ENCODE measurements at places on chromosomes 4 and X.

- DNase-seq = no peak
Observed at GRCh38 chr4:20520901-20521300, 179.4 kb upstream of the PACRGL start.

DNA sequence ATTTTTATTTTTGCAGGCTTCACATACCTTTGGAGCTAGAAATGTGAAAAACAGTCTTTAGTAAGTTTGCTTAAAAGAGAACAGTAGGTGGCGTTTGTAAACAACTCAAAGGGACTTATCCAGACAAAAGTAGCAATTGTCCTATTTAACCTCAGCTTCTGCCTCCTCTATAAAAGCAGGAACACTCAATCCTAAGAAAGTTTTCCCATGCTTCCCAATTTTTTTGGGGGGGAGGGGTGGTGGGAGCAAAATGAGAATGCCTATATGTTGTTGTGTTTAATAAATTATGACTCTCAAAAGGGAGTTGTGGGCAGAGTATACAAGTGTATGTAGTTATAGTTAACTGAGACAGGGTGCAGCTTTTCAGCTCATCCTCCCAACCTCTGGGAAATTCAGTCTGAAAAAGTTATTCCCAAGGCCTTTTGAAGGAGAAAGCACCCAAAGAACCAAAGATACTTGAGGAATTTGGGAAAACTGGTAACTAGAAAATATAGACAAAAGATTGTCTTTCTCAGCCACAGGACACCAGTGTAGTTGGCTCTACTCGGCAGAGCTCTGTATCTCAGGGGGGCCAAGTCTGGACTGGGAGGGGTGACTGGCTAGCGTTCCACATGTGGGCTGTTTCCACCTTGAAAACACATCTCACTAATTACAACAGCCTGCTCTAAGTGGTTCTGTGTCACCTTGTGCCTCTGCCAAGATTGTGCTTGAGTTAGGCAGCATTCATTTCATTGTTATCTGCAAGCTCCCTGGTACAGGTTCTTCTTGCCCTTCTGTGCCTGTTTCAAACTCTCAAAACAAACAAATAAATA lies 2.8 kb downstream of the SFRP2 start:
- DNase-seq = peak; percentile 9

- no peak for DNase-seq
Observed at GRCh38 chrX:118577041-118577440, 81.4 kb downstream of the DOCK11 start.

GRCh38 chrX:23901805-23902204 lies 5.9 kb downstream of the APOO start:
- peak; percentile 40 for DNase-seq

DNA sequence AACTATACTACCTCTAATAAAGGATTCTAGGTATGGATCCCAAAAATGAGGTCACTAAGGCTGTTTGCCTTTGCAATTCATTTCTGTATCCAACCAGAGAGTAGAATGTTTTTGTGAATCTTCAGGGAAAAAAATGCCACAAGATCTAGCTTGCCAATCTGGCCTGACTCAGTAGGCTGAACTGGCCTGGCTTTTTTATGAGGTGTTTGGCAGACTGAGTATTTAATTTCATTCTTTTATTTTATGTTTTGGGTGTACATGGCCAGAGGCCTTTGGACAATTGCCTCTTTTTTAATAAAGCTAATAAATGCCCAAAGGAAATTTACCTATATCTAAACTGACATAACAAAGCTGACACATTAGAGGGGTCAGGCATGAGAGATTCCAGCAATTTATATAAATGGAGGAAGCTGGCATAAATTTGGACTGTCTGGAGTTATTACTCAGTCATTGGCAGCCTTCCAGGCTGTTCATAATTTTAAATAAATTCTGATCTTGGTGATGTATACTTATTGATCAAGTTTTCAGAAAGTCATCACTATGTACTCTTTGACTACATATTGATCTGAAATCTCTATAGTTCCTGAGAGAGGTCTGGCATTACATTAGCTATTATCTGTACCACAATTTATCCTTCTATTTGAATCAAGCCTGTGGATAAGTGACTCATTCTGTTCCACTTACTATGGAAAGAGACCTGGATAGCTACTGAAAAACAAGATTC lies 376.4 kb upstream of the NOCT start:
- DNase-seq = no peak

DNA sequence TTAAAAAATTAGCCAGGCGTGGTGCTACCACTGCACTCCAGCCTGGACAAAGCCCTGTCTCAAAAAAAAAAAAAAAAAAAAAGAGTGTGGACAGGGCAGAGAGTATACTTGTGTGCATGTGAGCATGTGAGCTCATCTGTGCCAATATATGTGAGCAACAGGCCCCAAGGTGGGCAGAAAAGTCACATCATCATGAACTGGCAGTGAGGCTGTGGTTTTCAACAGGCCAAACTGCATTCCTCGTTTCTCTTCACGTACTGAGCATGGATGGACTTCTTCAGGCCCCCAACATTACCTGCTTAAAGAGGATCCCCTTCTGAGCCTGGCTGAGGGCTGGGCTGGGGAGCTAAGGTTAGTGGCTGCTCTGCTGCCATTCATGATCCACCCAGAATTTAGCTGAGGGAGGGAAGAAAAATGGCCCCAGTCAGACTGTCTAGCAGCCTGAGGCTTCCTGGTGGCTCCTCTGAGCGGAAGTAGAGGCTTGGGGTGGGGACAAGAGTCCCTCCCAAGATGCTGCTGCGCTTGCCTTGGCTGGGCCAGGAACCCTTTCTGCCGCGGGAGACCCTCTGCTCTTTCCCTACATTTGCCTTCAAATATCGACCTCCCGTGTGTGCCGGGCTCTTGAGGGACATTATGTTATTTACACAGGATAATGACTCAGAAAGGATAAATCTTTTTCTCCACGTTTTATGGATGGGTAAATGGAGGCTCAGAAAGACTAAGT lies 55.0 kb downstream of the DIPK2B start:
- DNase-seq = no peak

DNA sequence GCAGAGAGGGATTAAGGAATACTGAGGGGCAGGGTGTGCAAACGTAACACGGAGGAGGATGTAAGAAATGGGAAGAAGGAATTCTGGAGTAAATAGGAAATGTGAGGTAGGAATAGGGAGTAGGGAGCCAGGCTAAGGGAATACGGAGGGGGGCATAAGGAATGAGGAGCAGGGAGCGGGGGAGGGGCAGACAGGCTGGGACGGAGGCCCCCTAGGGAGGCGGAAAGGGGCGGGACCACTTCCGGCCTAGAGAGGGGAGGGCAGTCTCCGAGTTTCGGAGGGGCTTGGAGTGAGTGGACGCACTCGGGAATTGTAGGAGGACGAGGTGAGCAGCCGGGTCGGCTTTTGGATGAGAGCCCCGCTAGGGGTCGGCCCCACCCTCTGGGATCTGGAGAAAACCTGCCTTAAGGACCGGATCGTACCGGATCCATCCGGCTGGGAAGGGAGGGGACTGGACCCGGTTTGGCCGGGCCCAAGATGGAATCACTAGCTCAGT lies 612 bp downstream of the MAGED2 start:
- peak; percentile 30 for DNase-seq

- DNase-seq = no peak
Observed at GRCh38 chr4:120055795-120056194, 10.9 kb downstream of the MAD2L1 start.

- DNase-seq = no peak
Observed at GRCh38 chr4:189096108-189096507, 844.6 kb upstream of the FRG1 start.

- DNase-seq = no peak
Observed at GRCh38 chr4:93178279-93178678, 650.3 kb upstream of the ATOH1 start.

DNA sequence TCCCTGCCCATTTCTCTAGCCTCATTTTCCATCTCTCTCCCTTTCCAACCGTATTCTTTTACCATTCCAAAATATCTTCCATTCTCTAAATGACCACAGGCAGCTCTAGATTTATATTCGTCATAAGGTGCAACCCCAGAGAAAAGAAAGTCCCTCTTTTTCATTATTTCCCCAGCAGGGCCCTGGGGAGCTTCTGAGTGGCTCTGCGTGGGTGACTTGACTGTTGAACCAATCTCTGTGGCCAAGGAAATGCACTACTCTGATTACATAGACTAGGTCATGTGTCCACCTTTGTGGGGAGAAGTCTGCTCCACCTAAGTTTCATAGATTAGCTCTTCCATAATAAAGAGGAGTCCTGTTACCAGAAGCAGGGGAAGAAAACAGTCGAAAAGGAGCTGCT lies 51.4 kb downstream of the ATOH1 start:
- no peak for DNase-seq
